Activated CD8-positive, alpha-beta T cell treated with anti-CD3 and anti-CD28 coated beads for 36 hours (primary cell): ENCODE measurements at places on chromosomes 12 and 14. TPM values are rescaled to one million over a fixed set of nuclear protein-coding genes. Genes with fewer than 3 reads are reported as not detected.

Gene ZNF891
- 1.7 TPM for total RNA-seq

Gene PPM1H
- total RNA-seq = 0.07 TPM

Gene KRT83
- not detected for total RNA-seq

Gene PDE6H
- not detected for total RNA-seq

Gene TTC6
- total RNA-seq = not detected

Gene RPS29
- total RNA-seq = 2,284 TPM

Gene STON2
- total RNA-seq = not detected

Gene EID3
- total RNA-seq = 3.7 TPM

Gene MYH6
- total RNA-seq = not detected

Gene TMEM63C
- 3.3 TPM for total RNA-seq

Gene COL2A1
- not detected for total RNA-seq

Gene PPFIA2
- not detected for total RNA-seq

Gene IFNG-AS1
- 0.25 TPM for total RNA-seq

Gene ACSM4
- not detected for total RNA-seq

Gene CCDC175
- total RNA-seq = not detected

Gene IGFBP6
- total RNA-seq = 2.3 TPM

Gene CLEC6A
- not detected for total RNA-seq

Gene CMTM5
- not detected for total RNA-seq

Gene TGFB3
- 3.4 TPM for total RNA-seq

Gene RNU4-1
- 1,025 TPM for total RNA-seq

Gene PEX5
- total RNA-seq = 39.0 TPM

Gene KLRC2
- 2.5 TPM for total RNA-seq

Gene FAR2
- 7.0 TPM for total RNA-seq

Gene ABCC9
- total RNA-seq = not detected

Gene KMT2D
- 62.3 TPM for total RNA-seq

Gene MYF6
- total RNA-seq = not detected

Gene MYO1A
- total RNA-seq = 2.1 TPM

Gene SLC38A4
- not detected for total RNA-seq

Gene MANSC1
- total RNA-seq = 0.20 TPM

Gene SYT1
- total RNA-seq = not detected

Gene C3AR1
- 1.4 TPM for total RNA-seq

Gene RNF212B
- total RNA-seq = not detected

Gene SLC7A7
- 0.45 TPM for total RNA-seq

Gene GARIN6
- not detected for total RNA-seq

Gene KCNH3
- 8.0 TPM for total RNA-seq

Gene RNASE3
- not detected for total RNA-seq

Gene TPPP2
- total RNA-seq = not detected

Gene SELPLG
- 23.8 TPM for total RNA-seq

Gene KCNA5
- not detected for total RNA-seq

Gene SDR9C7
- total RNA-seq = not detected

Gene NOVA1
- not detected for total RNA-seq

Gene PLEKHG7
- not detected for total RNA-seq

Gene FGF23
- total RNA-seq = not detected
